ENCODE measurements at places on chromosomes 1 and 21. TPM values are rescaled to one million over a fixed set of nuclear protein-coding genes. Genes with fewer than 3 reads are reported as not detected.

Gene IRF6
- 1.3 TPM for total RNA-seq

Gene CD84
- 6.6 TPM for total RNA-seq

Gene MMP23B
- 2.7 TPM for total RNA-seq

DNA sequence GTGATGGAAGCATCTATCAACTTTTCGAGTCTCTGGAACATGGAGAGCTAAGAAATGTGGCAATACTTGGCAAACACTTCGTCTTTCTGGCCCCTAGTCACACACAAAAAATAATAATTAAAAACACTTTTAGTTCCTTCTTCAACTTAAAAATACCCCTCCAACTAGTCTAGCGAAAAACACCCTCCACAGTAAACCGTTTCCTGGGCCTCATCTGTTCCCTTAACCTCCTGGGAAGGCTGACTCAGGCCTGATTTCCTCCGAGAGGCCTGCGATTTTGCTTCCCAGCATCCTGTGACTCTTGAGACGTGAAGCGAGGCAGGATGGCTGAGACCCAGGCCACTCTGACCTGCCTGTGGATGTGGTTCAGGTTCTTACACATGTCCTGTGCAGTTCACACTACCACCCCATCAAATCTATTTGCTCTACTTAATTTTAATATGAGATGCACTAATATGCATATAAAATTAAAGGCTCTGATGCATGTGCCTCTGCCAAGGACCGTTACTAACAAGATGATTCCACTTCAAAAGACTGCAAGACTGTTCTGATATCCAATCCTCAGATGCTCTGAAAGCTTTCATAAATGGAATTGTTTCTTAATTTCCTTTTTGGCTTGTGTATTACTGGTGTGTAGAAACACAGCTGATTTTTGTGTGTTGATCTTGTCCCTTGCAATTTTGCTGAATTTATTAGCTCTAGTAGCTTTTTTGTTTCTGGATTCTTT lies 3.5 kb downstream of the NAV1 start:
- DNase-seq, result no peak

- DNase-seq, result no peak
Observed at GRCh38 chr1:23776217-23776616, 2.0 kb upstream of the PITHD1 start.

- DNase-seq, result no peak
Observed at GRCh38 chr1:82562448-82562847, 761.7 kb downstream of the ADGRL2 start.

GRCh38 chr1:89254658-89255287 lies 17.9 kb downstream of the GBP5 start:
- no peak for DNase-seq

Gene FMN2
- 24.9 TPM for total RNA-seq

Gene PLEKHN1
- not detected for total RNA-seq

DNA sequence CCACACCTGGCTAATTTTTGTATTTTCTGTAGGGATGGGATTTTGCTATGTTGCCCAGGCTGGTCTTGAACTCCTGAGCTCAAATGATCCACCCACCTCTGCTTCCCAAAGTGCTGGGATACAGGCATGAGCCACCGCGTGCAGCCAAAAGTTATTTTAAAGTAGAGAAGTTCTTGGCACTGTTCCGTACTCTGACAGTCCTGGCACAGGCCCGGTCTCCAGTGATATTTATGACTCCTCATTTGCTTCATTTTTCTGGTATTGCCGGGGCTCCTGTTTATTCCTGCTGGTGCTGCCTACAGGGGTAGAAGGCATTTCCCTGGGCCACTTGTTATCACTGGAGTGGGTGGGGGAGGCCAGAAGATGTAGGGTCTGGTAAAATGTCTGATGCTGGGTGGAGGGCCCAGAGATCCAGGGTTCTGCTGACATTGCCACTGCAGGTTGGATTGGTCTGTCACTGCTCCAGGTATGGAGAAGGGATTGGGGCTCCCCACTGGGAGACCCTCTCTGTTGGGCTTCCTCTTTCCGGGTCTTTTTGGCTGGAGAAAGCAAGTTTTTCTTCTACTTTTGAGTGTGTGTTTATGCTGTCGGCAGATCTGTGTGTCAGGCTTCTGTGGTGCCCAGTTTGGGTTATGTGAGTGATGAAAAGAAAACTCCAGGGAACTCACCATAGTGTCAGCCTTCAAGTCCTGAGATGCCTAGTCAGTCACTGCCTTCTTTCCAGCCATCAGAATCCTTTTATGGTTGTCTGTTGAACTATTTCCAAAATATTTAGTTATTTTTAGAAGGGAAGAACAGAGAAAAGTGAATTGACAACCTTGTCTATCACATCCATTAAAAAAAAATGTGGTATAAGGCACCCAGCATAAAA lies 4.5 kb downstream of the MROH7 start:
- no peak for DNase-seq

Gene MORC3
- 40.8 TPM for total RNA-seq

DNA sequence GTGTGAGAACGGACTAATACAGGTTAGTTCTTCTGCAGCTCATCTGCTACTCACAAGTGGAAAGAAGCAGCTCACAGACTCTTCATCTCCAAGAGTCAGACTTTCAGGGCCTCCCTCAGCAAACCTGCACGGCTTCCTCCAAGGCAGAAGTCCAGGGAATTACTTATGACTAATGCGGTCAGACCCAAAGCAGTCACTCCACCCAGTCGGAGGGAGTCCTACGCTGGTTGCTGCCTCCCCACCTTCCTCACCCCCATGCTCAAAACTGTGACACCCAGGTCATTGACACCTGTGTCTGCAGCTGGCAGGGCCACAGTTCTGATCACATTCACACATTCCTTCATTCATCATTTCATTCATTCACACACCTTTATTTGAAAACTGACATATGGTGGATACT lies 38.4 kb upstream of the PRDM2 start:
- DNase-seq, result no peak

DNA sequence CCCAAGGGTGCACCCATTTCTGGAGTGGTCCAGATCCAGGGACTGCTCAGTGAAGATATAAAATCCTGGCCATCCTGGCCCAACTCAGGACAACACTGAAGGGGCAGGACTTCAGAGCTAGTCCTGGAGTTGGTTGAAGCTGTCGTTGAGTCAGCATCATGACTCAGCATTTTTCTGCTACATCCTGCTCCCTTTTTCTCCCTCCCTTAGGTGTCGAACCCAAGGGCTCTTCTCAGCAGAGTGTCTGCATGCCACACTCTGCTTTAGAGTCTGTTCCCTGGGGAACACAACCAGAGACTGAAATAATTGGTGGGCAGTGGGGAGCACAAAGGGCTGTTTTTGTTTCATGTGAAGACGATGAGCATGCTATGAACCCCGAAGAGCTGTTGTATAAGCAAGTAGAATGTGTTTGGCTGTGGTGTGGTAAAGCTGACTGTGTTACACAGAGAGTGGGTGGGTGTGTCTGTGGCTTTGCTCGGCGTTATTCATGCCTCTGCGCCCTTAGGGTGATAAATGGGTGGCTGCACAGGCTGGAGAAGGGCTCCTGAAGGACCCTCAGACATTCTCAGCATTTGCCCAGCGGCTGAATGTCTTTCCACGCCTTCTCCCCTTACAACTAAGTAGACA lies 167.2 kb downstream of the CYYR1 start:
- no peak for DNase-seq

Data from tibial nerve (tissue), 4 donors.